ENCODE measurements at places on chromosomes 1 and 21.

DNA sequence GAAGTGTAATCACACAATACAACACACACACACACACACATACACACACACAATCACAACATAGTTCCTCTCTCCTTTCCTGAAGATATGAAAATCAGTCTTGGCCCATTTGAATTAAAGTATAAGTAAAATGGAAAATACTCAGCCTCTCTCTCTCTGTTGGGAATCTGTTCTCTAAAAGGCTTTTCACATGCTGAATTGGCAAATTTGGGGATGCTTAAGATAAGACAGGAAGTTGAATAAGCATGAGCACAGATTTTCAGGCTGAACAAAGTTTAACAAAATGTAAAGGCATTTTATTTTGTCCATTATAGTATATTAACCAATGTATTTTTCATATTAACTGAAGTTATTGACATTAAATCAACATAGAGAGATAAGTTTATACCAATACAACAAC lies 23.7 kb upstream of the FMO2 start:
- no peak for DNase-seq

- no peak for DNase-seq
Observed at GRCh38 chr1:118783095-118783758, 204.9 kb downstream of the TBX15 start.

- DNase-seq, result no peak
Observed at GRCh38 chr1:243956450-243956849, 94.6 kb upstream of the ZBTB18 start.

- DNase-seq, result no peak
Observed at GRCh38 chr1:53401813-53402745, 57.1 kb upstream of the DMRTB1 start.

- no peak for DNase-seq
Observed at GRCh38 chr1:173503391-173503790, 26.3 kb downstream of the PRDX6 start.

DNA sequence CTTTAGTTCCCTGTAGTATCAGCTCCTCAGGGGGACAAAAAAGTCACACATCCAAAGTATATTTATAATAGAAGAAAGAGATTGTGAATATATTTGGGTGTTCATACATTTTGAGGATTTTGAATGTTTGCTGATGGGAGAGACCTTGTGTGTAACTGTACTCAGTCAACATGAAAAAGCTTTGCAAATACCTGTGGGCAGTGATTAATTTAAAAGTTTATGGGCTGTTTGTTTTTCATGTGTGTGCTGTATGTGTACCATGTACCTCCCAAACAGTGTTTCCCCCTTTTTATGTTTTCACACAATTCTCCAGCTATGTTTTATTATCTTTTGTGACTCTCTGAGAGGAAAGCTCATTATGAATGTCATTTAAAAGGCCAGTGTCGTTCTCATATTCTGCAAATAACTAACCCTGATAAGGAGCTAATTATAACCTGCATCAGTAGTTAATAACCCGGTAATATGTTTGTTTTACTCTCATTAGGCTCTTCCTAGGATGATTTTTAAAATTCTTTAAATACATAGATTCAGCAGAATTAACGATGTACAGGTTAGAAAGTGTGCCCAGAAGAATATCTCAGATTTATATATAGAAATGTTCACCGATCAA lies 271.5 kb downstream of the NFIA start:
- no peak for DNase-seq

GRCh38 chr1:217892750-217893149 lies 261.6 kb downstream of the SPATA17 start:
- DNase-seq, result no peak

DNA sequence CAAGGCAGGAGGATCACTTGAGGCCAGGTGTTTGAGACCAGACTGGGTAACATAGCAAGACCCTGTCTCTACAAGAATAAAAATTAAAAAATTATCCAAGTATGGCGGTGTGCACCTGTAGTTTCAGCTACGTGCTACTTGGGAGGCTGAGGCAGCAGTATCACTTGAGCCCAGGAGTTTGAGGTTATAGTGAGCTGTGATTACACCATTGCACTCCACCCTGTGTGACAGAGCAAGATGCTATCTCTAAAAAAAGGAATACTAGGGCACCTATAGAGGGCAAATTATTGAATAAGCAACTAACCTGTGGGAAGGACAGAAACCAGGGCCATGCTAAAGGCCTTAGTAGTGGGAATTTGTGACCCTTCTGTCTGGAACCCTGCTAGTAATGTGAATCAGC lies 86.1 kb downstream of the TENT5C start:
- DNase-seq, result no peak

DNA sequence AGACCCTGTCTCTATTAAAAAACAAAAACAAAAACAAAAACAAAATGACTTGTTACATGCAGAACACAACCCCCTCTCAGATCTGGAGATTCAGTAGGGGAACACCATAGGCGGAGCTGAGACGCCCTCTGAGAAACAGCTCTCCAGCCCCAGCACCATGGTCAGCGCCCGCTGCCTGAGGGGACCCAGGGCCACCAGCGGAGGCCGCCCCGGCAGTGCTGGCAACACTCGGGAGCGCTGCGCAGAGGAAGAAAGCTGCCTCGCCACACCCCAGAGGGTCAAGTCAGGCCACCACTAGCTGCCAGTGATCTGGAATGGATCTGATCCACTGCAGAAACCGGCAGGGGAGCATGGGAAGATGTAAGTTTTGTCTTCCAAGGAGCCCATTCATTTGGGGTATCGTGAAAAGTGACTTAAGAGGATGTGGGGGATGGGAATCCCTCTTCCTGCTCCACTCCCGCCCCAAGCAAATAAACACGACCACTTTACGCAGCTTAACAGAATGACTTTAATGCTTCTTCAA lies 3.1 kb downstream of the ACTA1 start:
- no peak for DNase-seq

DNA sequence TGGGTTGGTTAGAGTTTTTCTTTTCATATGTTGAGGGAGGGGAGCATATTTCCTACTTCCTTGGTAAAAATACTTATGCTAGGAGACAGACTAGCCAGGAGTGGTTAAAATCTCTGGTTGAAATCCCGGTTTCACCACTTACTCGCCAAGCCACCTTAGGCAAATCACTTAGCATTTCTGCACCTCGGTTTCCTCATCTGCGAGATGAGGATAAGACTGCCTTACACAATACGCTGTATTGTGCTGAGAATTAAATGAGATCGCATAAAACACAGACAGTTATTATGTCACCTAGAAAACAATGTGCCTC lies 1.4 kb downstream of the IFFO2 start:
- DNase-seq, result no peak

- no peak for DNase-seq
Observed at GRCh38 chr1:30255111-30255724, 468.2 kb downstream of the MATN1 start.

- no peak for DNase-seq
Observed at GRCh38 chr1:154736841-154737240, 128.9 kb upstream of the ADAR start.

GRCh38 chr1:161274874-161275273 lies 16.3 kb downstream of the PCP4L1 start:
- DNase-seq, result no peak

DNA sequence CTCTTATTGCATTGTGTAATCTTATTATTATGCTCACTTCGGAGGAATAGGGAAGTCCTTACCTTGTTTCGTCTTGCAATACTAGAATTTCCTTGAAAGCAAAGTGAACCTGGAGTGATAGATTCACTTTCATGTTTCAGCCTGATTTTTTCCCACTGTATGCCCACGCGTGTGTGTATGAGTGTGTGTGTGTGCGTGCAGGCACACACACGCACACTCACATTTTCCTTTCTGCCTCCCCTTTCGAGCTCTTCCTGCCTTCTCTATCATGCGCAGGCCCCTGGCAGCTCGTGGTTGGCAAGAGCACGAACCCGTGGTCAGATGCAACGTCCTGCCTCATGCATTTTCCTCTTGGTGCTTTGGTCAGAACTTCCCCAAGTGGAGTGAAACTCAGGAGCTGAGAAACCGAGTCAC lies at the start of gene GCSAML:
TSS of gene GCSAML (plus strand) at position 366 of the 414 bp plus-strand sequence. CDS start 58 bp downstream, outside the sequence.
- DNase-seq, result no peak

DNA sequence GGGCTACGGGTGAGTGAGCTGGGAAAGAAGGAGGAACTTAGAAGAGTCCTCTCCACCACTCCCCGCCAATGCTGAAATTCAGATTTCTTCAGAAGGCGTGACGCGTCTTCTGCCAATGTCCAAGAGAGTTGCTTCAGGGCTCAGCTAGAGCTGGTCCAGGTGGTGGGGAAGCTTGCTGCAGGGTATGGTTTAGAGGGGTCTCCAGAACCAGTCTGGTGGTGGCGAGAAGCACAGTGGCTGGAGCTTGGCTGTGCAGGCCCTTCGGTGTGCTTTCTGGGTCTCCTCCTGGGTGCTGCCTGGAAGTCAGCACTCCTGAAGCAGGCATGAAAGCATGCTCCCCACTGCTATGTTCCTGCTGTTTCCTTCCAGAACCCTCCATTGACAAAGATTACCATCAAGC lies 387.2 kb downstream of the PTPRU start:
- DNase-seq, result no peak

GRCh38 chr1:61807606-61808140 lies 65.4 kb downstream of the PATJ start:
- DNase-seq, result no peak

- DNase-seq, result no peak
Observed at GRCh38 chr1:64581843-64582185, 111.9 kb downstream of the CACHD1 start.

DNA sequence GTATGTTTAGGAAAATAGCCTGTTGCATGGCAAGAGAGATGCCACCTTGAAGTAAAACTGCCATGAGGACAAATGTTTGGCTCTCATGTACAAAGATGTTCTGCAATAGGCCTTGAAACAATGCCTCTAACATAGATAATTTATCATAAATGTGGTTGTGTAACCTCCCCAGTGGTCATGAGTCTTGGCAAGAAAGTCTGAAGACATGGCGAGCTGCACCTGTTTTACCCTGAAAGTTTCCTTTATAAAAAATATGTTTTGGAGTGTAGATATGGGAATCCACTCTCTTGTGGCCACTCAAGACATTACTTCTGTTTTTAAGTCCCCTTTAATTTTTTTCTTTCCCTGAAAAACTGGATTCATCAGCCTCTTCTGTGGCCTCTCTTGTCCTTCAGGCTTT lies 2217.1 kb downstream of the NCAM2 start:
- no peak for DNase-seq

- DNase-seq, result no peak
Observed at GRCh38 chr21:17438635-17439034, 74.2 kb upstream of the CXADR start.

GRCh38 chr21:43905726-43906455 lies 40.9 kb downstream of the AGPAT3 start:
- DNase-seq, result no peak

GRCh38 chr1:31054958-31055481 lies 10.5 kb downstream of the PUM1 start:
- DNase-seq, result no peak

DNA sequence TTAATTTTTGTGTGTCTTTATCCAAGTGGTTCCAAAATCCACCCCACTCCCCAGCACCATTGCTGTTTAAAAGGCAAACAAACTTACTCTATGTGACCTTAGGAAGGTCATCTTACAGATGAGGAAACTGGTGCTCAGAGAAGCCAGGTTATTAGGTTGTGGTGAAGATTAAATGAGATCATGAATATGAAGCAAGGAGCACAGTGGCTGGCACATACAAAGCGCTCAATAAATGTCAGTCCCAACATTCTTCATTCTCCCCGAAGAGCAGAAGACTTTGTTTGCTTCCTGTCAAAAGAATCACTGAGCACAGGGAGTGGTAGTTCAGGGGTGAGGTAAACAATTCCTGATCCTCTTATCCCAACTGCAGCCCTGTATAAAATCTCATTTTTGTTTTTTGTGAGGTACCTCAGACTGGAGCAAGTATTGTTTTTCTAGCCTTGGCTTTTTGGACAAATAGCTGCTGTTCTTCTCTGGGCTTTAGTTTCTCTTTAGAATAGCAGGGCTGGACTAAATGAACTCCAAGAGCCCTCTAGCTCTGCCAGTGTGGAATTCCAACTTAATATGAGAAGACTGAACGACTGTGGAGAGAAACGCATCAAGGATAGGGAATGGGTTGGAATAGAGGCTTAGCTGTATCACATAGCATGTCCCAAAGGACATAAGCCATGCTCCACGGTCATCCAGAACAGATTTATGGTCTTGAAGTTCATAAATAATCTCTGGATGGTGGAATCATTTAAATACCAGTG lies 455.3 kb upstream of the USP24 start:
- DNase-seq, result no peak

DNA sequence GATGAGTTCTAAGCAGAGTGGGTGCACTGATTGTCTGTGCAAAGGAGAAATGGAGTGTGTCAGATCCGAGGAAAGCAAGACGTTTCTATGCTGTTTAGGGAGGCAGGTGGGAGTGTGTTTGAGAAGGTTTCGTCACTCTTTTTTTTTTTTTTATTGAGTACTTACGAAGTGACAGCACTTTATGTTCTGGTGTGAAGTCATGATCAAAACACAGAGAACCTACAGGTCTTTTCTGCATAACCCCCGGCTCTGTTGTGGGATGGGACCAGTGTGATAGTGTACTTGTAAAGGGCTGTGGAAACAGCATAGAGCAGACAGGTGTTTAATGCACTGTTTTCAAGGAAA lies 26.7 kb downstream of the MIA3 start:
- no peak for DNase-seq

GRCh38 chr1:206631085-206631509 lies 4.2 kb upstream of the DYRK3 start:
- DNase-seq, result no peak
